ENCODE measurements at places on chromosomes 4 and X.

GRCh38 chr4:13584481-13584880 lies 40.2 kb upstream of the NKX3-2 start:
- DNase-seq, result no peak

DNA sequence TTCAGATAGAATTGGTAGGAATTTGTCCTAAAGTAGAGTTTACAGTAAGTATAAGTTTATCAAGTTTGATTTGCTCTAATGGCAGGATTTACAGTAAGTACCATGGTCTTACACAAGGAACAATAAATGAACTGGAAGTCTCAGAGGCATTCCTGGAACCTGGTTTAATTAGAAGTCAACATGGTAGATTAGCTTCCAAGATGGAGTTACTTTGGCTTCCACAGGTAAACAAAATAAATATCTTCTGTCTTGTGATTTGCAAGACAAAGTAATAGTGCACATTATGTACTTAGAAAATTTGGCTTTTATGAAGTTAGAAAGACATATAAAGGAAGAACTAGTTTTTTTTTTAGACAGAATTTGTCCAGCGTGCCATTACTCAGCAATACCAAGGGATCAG lies 190.7 kb downstream of the GLUD2 start:
- DNase-seq, result no peak

DNA sequence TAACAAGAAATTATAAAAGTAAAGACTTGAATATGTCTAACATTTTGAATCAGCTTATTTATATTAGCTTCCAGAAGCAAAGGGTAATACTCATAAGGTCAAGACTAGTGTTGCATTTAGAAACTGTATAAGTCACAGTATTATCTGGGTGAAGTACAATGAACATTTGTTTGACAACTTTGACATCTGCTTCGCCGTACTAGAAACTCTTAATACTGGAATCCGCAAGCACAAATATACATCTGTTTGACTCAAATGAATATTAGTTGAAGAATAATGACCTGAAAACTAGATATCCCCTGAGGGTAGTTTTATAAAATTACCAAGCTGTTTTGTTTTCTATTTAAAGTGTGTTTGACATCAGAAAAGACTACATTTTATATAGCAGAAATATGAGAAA lies 135.4 kb upstream of the ATOH1 start:
- no peak for DNase-seq

GRCh38 chr4:55406545-55406944 lies 10.8 kb downstream of the TMEM165 start:
- DNase-seq, result no peak

DNA sequence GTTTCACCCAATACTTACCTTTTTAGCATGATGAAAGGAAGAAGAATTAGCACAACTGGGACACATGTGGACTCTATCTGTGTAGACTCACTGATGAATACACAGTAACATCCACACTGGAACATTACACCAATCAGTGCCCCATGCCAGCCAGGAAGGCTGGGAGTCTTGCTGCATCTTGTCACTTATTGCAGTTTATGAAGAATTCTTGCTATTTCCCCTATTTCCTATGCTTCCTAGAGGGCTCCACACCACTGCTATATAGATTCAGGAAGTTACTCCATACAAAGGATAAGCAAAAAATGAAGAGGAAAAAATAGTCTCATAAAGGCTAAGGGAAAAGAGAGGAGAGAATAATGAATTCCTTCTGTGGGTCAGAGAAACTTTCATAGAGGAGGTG lies 201.0 kb downstream of the CAMK2D start:
- no peak for DNase-seq

DNA sequence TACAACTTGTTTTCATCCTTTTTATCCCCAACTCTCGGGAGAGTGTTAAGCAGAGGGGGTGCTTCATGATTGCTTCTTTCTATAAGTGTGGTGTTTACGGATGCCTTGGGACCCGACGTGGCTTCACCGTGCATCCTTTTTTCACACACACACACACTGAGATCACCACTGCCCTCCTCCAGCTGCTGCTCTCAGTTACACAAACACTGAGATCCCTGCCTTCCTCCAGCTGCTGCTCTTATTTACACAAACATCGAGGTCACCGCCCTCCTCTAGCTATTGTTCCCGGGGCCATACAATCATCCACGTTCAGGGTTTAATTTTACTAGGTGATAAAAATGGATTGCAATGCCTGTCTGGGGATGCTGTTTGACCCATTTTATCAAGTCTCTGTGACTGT lies 155.4 kb upstream of the FAM9B start:
- DNase-seq, result peak; percentile 20

DNA sequence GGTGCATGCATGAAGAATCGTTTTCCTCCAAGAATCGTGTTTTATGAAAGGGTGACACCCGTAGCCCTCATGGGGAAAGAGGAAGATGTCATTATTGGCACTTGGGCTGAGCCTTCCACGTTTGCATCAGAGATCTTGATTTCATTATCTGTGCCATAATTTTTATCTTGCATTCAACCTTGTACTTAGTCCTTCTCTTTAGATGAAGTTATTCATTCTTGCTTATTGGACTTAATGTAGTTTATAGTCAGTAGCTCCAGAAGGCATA lies 66.8 kb downstream of the GAB1 start:
- no peak for DNase-seq

- DNase-seq, result no peak
Measured at GRCh38 chr4:107283587-107284559, 247.8 kb upstream of the DKK2 start.

GRCh38 chr4:35643661-35644060 lies 600.7 kb downstream of the ARAP2 start:
- DNase-seq, result no peak

DNA sequence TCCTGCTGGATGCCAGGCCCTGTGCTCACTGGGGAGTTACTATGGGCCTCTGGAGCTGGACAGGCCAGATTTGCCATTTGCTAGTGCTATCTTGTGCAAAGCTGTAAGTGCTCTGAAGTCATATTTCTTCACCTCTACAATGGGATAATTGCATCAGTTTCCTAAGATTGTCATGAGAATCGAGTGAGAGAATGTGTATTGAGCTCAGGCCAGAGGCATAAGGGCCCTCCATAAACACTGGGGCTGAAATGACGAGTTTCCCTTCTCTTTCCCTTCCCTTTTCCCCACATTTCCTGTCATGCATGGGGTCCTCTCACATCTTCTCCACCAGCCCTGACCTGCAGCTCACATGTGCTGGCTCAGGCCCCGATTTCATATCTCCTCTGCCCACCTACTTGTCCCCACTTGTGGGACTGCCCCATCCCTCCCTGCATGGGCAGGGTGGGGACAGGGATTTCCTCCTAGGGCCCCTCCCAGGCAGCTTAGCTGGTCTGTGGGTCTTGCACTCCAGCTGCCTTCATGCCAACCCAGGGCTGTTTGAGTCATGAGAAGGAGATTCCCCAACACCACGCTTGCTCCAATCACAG lies 358.8 kb downstream of the MID1IP1 start:
- no peak for DNase-seq

DNA sequence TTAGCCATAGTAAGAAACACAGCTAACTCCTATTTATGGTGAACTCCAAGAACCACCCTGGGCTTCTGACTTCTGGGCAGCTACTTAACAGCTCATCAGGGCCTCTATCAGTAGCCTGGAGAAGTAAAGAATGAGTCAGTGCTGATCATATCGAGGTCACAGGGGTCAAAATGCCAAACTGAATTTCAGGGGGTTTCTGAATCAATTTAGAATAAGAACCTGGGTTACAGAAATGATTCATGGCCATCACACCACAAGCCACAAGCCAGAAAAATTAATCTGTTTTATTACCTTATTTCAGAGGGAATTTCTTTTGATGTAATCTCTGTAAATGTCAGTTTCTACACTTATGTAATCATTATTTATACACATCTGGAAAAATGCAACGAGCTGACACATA lies 64.4 kb downstream of the CHST7 start:
- no peak for DNase-seq

DNA sequence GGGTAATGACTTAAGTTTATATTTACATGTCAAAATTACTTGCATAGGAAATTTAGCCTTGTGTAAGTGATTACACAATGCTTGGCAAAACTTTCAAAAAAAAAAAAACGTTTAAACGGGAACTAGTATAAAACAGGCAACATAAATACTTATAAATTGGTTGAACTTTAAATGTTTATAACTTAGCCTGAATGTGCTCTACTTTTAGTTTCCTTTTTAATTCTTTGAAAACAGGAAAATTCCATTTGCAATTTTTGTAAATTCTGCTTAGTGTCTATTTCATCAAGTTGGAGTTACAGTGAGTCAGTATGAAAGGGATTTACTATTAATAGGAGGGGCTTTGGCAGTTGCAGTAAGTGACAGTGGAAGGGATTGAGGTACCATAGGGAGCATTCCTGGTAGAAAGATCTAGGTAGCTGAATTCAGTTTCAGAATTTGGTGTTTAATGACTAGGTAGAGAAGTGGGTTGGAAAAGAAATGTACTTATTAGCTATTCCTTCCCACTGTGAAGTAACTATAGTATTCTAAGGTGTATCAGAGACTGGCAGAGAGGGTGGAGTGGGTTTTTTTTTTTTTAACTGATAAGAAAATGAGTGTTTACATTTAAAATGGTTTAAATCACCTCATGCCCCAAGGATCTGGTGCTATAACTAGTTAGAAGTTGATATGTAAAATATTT lies 2.8 kb downstream of the STAG2 start:
- no peak for DNase-seq

DNA sequence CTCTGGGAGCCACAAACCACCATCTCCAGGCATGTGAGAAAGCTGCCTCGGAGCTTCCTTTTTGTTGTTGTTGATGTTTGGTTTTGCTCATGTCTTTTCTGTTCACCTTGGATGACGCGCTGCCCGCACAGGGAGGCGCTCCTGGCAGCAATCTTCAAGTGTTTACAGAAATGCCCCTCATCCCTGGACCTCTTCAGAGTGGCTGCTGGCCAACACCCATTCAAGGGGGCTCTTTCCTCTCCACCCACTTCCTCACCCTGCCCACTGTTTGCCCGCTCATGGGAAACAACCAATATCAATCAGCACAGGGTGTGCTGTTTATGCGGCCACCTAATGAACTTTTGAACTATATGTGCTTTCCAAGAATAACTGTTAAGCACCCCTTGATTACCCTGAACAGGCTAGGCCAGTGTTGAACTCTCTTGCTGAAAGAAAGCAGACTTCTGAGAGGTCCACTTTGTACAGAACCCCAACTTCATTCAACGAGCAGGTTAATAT lies 355.1 kb upstream of the CLNK start:
- DNase-seq, result no peak

DNA sequence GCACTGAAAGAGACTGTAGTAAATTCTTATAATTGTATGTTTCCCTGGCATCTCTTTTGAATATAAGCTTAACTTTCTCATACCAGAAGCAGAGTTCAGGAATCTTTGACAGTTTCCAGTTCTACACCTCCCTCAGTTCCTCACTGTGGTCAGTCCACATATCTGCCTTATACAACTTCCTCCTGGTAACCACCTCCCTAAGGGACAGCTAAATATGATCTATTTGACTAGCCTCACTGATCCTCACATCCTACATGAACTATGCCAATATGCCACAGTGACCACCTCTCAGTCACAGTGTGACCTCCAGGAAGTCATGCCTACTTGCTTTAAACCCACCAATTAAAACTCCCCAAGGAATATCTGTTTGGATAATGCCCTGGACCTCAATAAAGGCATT lies 51.6 kb upstream of the HDAC8 start:
- DNase-seq, result no peak
